ENCODE measurements at places on chromosomes 6 and 20.

DNA sequence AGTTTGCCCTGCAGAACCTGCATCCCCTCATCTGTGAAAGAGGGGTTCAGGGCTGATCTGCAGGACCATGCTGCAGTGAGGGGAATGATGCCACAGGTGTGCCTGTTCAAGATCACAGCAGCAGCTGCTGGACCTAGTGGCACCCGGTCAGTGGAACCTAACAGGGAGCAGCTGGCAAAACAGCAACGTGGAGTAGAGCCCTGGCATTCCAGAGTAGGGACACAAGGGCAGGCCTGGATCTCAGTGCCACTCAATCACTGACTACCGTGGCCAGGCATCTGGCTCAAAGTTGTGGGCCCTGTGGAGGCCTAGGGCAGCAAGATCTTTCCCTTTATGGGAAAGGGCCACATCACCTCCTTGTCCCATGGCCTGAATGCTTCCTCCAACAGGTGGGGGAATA is 62.2 kb downstream of the INSM1 start:
- DNase-seq = no peak

- DNase-seq = no peak
These were observed 6.2 kb downstream of the PTPN1 start for GRCh38 chr20:50516180-50516934.

GRCh38 chr6:112651239-112651638 is 304.1 kb downstream of the RFPL4B start:
- DNase-seq = no peak

GRCh38 chr20:16446991-16447390 is 126.3 kb downstream of the KIF16B start:
- DNase-seq = no peak

GRCh38 chr20:40892642-40893041 is 136.0 kb upstream of the TOP1 start:
- no peak for DNase-seq

- no peak for DNase-seq
These were observed 72.3 kb upstream of the IFNGR1 start for GRCh38 chr6:137291441-137291840.

DNA sequence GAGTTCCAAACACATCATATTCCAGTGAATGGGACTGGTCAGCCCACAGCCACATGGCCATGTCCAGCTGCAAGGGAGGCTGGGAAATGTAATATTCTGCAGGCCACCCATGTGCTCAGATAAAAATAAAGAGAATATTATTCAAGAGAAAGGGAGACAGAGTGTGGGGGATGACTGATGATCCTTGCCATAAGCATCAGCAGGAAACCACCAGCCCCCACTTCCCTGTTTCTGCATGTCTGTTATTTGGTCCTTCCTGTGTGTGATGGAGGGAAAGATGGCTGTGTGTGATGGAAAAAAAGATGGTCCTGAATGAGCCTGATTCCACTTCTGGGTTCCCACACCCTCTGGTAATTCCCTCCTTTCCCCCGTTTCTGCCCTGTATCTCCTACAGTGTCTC is 13.1 kb upstream of the RSPO4 start:
- no peak for DNase-seq

- no peak for DNase-seq
These were observed 11.1 kb upstream of the LSM14B start for GRCh38 chr20:62111148-62111547.

DNA sequence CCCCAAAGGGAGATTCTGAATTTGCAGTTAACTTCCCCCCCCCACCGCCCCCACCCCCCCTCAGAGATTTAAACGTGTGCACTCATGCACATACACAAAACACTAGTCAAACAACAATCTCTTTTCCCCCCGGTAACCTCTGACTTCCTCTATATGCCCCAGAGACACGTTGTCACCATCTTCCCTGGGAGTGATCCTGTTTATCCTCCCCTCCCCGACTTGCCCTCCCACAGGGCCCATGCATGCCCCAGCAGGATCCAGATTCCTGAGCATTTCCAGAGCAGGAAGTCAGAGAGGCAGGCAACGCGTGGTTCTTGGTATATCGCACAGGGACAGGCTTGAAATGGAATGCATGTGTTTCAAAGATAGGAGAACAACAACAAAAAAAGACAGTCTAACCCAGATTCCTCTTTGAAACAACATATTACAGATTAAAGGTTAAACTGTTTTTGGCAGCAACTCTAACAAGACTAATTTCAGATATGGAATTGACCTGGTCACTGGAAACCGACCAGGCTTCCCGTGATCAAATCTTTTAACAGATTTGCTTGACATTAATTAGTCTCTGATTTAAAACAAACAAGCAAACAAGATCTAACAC is 1.3 kb downstream of the BLCAP start:
- DNase-seq = no peak

DNA sequence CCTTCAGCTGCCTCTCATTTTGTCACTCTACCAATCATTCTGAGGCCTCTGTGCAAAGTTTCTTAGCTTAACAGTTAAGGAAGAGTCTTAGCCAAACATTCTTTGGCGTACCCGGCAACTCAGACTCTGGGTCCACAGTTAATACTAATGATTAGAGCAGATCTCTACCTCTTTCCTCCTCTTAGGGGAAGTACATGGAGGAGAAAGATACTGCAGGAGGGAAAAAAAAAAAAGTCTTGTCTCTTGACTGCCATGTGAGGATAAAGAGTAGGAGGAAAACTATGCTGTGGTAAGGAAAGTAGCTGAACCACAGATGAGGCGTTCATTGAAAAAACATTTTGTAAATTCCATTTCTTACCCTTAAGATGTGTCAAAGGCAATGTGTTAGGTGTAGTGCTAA is 44.0 kb upstream of the MARCKS start:
- no peak for DNase-seq
